Left renal pelvis (tissue), 4 donors: ENCODE measurements at places on chromosomes 7 and 10. TPM values are rescaled to one million over a fixed set of nuclear protein-coding genes. Genes with fewer than 3 reads are reported as not detected.

DNA sequence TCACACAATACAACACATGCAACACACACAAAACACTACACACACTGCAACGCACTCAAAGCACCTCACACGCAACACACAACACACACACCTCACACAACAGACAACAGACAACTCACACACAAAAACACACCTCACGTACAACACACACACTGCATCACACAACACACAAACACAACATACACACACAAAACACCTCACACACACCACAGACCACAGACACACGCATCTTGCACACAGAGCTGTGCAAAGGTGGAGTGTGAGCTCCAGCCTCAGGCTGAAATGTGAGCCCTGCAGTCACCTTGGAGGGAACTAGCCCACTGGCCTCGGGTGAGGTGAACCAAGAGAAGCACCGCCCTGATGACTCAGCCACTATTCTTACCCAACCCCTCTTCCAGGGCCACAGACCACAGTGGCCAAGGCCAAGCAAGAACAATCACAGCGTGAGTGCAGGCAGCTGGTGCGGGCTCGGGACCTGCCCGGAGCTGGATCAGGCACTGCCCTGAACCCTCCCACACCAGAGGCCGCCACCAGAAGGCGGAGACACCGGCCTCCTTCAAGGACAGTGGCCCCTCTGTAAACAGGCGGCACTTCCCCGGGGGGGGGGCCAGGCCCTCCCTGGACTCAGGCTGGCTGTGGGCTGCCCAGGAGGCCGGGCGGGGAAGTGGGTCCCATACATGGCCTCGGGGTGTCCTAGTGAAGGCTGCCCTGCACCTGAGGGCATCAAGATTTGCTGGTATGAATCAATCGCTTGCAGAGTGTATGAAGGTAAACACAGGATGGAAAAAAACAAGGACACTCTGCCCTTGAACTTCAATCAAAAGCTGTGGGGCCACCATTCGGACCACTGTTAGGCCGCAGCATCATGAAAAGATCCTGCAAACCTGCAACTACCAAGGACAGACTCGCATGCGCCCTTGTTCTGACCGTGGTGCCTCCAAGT lies 106.7 kb downstream of the TNS3 start:
- DNase-seq, result no peak

- no peak for DNase-seq
These were observed 152.8 kb downstream of the AUTS2 start for GRCh38 chr7:69751026-69751425.

The CALCR gene
- 0.57 TPM for polyA plus RNA-seq

- DNase-seq, result no peak
These were observed 34.4 kb upstream of the SGMS1 start for GRCh38 chr10:50658165-50658564.

The CRYGN gene
- polyA plus RNA-seq, result 3.5 TPM

The NPC1L1 gene
- 3.2 TPM for polyA plus RNA-seq

- DNase-seq, result no peak
These were observed 145.0 kb upstream of the GHITM start for GRCh38 chr10:83994325-83994724.

DNA sequence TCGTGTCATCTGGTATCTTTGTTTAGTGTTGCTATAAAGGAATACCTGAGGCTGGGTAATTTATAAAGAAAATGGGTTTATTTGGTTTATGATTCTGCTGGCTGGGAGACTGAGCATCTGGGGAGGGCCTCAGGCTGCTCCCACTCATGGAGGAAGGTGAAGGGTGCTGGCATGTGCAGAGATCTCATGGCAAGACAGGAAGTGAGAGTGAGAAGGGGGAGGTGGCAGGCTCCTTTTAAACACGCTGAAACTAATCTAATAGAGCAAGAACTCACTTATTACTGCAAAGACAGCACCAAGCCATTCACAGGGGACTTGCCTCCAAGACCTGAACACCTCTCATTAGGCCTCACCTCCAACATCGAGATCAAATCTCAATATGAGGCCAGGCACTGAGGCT lies 11.3 kb downstream of the OIT3 start:
- no peak for DNase-seq

DNA sequence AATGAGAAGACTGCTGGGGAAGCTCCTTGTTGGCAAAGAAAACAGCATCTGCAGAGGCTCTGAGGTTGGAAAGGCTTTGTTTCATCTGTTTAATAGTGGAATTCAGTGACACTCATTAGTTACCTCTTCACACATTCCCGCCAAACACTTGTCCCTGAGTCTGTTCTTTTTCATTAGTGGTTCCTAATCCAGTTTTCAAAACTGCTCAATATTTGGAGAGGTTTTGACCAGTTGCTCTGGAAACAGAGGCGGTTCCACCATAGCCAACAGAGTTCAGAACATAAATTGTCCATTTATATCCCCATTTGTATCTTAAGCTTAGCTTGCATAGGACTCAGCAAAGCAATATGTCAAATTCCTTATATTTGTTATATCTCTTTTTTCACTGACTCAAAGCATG lies 754.6 kb downstream of the AUTS2 start:
- DNase-seq, result no peak

DNA sequence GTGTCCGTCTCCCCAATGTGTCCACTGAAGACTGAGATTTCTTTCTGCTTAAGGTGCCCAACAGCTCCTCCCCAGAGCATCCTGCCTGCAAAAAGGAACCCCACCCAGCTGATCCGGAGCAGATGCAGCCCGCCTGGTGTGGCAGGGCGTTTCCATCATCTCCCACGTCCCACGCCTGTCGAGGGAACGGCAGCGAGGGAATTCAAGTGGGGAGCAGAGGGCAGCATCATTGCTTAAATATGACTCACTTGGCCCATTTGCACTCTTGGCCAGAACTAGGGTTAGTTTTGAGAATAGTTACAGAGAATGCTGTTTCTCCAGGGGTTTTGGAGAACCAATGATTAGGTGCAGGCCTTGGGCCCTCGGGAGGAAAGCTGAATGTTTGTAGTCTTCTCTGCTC lies 20.8 kb downstream of the VWA2 start:
- no peak for DNase-seq

DNA sequence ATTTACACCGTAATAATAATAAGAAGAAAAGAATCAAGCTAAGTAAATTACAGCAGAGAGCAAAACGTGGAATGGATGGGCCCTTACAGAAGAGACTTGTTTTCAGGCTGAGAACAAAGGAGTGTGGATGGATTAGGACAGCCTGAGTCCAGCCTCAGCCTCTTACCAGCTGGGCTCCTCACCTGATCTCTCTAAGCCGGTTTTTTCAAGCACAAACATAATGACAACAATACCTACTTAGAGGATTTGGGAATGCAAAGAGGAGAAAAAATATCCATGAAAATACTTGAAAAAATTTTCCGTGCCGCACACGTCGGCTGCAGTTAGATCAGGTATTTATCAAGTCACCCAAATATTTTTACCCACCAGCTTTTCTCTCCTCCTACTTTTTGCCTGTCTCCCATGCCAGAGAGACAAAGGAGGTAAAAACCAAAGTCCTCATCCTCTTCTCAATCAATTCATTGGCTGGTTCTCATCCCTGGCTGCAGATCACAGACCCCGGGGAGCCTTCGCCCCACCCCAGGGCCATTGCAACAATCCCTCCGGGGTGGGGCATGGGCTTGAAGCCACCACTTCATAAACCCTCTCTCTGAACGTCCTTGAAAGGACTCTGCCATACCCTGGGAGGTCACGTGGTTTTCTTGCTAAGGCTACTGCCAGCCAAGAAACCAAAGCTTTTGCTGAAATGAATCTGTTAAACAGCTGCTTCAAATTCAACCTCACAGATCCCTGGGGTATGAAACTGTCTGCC lies 29.7 kb upstream of the GTF2I start:
- DNase-seq, result no peak

DNA sequence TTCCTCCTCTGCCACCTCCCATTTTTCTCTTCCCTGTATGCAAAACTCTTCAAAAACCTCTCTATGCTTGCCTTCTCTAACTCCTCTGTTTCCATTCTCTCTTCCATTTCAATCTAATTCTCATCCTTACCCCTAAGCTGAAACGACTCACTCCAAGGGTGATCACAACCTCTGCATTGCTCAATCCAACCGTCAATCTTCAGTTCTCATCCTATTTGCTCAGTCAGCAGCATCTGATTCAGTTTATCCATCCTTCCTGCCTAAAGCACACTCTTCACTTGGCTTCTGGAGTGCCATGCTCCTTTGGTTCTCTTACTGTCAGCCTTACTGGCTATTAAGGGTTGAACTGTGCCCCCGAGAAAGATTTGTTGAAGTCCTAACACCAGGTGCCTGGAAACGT lies 163.5 kb upstream of the NEBL start:
- DNase-seq, result no peak

DNA sequence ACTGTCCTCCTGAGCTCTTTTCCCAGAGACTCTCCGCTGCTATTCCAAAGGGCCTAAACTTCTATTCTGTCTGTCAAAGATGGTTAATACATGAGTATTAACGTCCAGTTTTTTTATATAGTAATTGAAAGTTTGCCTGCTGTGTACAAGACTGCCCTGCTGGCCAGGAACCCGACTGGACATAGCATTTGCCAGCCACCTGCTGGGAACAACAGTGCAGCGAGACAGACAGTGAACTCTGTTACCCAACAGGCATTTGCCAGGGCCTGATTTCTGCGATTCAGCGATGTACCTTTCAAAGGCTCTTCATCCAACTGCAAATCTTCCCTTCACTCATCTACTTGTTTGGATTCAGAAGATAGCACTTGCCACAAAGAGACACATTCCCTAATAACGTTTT lies 128.8 kb upstream of the SEM1 start:
- DNase-seq, result no peak

GRCh38 chr10:50431791-50432190 lies 180.5 kb upstream of the ASAH2 start:
- no peak for DNase-seq

DNA sequence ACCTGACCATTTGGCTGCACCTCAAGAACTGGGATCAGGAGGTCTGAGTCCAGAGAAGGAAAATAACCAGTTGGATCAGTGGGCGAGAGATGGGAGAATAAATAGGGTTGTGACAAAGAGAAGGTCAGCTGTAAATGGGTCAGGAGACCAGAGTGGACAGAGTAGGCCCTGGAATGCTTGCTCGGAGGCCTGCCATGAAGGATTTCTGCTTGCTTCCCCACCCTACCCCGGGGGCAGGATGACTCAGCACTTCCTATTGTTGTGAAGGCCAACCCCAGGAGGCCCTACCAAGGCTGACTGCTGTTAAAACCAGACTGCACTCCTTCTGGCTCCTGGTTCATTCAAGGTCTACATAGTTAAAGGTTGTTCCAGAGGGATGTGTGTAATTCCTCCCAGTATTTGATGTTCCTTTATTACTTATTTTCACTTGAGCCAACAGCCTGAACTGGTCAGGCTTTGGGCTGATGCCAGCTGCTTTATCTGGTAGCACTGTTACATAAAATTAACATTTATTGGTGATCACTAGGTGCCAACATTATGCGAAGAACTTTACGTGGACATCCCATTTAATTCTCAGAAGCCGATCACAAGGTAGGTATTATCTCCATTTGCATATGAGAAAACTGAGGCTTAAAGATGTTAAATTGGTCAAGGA lies 27.3 kb upstream of the IFRD1 start:
- no peak for DNase-seq

- DNase-seq, result no peak
These were observed 139.5 kb downstream of the FAM107B start for GRCh38 chr10:14635043-14635710.

DNA sequence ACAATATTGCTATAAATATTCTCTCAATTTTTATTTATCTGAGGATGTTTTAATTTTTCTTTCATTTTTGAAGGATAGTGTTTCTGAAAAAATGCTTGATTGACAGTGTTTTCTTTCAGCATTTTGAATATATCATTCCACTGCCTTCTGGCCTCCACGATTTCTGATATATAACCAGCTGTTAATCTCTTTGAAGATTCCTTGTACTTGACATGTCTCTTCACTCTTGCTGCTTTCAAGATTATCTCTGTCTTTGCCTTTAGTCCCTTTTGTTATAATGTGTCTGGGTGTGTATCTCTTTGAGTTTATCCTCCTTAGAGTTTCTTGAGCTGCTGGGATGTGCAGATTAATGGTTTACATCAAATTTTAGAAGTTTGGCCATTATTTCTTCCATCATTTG lies 22.8 kb upstream of the DNAJC1 start:
- DNase-seq, result no peak

- DNase-seq, result no peak
These were observed 36.6 kb upstream of the BHLHA15 start for GRCh38 chr7:98174334-98175259.

The ECHDC3 gene
- 6.7 TPM for polyA plus RNA-seq

GRCh38 chr10:75959209-75959608 lies 527.8 kb downstream of the LRMDA start:
- DNase-seq, result no peak

DNA sequence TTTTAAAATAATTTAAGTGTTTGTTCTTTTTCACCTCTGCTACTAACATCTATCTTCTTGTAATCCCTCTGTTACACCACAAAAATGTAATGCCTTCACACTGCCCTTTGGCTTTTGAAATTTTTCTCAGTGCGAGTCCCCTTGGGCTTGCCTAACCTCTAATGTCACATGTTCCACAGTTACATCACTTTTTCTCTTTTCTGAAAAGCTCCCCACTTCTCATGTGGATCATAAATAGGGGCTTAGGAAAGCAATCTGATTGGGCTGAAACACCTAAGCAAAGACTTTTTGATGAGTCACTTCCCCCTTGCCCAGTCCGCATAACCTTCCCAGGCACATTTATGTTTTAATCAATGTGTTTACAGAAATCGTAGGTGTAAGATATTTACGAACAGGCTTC lies 288.2 kb downstream of the IPMK start:
- no peak for DNase-seq

DNA sequence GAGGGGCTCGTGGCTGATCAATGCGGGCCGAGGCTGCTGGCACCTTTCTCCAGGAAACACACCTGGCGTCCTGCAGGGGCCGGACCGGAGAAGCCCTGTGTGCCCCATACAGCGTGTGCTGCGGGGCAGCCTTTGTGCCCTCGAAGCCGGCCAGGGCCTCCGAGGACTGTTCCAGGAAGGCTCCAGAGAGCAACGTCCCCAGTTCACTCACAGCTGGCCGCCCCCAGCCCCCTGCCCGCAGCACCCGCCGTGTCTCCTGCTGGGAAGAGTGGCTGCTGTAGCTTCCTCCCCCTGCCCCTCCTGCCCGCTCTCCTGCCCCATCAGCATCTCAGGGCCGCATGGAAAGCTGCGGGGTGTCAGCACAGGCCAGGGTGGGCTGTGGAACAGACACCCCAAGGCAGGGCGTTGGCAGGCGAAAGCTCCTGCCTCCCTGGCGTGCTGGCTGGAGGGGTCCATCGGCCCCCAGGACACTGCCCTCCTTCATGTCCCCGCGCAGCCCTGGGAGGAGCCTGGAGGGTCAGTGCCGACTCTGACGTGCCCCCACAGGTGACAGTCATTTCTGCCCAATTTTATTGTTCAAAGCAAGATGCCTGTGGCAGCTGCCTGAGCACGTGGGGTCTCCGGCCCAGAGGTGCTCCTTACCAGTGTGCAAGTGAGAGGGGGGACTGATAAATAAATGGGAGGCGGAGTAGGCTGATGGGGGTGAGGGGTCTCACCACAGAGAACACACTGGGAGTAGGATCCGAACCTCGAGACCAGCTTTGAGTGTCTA lies 95.8 kb upstream of the DIP2C start:
- DNase-seq, result no peak

The GNG11 gene
- 45.1 TPM for polyA plus RNA-seq
